Foreskin melanocyte (primary cell): ENCODE measurements at places on chromosomes 3 and 15.

GRCh38 chr3:138184994-138185393 lies 2.1 kb upstream of the ARMC8 start:
- no peak for DNase-seq

GRCh38 chr3:29281344-29282241 lies 722 bp downstream of the RBMS3 start:
- DNase-seq: peak; percentile 35

GRCh38 chr3:59052803-59053411 lies 3.1 kb upstream of the CFAP20DC start:
- DNase-seq: no peak

DNA sequence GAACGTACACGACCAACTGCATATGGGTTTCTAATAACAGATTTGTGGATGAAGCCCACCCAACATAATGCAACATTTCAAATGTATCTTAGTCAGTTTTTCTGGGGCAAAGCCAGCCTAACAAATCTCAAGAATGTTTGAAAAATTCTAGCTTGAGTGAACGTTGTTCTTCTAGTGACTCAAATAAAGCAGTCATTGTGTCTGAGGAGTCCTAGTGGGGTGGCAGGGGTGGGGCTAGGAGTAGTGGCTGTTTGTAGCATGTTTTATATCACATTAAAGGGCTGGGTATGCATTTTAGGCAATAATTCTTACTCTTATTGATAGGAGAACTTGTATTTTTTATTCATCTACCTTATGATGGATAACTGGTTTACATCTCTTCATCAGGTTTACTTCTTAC lies 6.0 kb downstream of the B3GNT5 start:
- DNase-seq: peak; percentile 55

GRCh38 chr3:52471371-52472238 lies 16.2 kb downstream of the NISCH start:
- DNase-seq: peak; percentile 30

DNA sequence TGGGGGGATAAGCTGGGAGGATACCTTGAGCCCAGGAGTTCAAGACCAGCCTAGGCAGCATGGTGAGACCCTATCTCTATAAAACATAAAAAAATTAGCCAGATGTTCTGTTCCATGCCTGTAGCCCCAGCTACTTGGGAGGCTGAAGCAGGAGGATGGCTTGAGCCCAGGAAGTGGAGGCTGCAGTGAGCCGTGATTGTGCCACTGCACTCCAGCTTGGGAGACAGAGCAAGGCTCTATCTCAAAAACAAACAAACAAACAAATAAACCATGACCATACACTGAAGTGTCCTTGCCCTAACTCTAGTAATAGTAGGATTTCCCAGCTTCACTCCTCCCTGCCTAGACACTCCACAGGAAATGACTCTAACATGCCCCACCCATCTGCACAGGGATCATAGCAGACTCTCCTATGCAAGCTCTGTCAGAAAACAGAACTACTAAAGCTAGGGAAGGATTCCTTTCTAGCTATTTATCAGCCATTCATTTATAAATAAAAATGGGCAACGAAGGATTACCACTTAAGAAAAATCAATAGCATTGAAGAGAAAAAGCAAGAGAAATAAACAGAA lies 4.6 kb downstream of the ERICH6 start:
- peak; percentile 18 for DNase-seq
